CD8-positive, alpha-beta memory T cell (primary cell): ENCODE measurements at places on chromosomes 6 and 20.

GRCh38 chr20:48143435-48144081 lies 358.3 kb upstream of the SULF2 start:
- DNase-seq = no peak

DNA sequence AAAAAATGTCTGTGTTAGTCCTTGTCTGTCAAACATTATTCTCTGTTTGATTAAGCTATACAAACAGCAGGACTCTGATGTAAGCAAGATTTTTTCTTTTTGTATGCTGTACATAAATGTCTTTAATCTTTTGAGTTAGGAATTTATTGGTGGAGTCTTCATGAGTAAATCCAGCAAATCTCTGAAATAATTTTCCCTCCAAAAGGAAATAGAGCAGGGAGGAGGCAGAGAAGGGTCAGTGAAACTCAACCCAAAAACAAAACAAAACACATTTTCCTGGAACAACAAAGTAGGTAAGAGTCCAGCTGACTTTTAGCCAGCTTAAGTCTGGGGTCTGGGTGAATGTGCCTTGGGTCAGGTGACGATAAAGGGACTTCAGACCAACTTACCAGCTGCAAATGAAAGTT lies 113.7 kb downstream of the FOXA2 start:
- no peak for DNase-seq

DNA sequence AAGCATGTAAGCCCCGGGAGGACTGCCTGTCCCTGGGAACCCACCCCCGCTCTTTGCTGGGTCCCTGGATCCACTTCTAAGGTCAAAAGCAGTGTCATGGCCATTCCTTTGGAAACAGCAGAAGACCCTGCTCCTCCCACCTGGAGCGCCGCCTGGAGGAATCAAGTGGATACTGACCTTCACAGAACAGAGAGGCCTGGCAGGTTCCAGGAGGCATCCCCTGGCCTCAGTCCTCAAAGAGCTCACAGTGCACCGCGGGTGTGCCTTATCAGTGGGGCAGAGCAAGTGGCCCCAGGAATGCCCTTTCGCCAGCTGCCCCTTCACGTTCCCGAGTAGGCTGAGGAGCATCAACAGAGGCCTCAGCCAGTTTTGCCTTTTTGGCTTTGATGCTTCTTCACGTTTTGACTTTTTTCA lies 11.1 kb upstream of the SLC4A11 start:
- peak; percentile 10 for DNase-seq

DNA sequence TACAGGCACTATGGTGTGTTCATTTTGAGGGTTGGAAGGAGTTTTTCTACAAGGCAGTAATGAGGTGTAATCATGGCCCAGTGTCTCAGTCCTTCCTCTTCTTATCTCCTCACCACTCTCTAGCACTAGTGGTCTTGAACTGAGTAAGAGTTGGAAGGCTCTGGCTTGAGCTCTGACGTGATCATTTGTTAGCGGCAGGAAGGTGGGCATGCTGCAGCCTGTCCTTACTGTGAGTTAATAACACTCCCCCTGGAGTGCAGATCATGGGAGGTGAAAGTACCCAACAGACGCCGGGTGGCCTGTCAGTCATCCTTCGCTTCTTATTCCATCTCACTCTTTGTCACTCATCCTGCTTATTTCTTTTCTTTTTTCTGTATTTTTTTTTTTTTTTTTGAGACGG lies 356.9 kb downstream of the CDKAL1 start:
- no peak for DNase-seq

- no peak for DNase-seq
These were observed 127.9 kb downstream of the QRSL1 start for GRCh38 chr6:106757267-106757666.

DNA sequence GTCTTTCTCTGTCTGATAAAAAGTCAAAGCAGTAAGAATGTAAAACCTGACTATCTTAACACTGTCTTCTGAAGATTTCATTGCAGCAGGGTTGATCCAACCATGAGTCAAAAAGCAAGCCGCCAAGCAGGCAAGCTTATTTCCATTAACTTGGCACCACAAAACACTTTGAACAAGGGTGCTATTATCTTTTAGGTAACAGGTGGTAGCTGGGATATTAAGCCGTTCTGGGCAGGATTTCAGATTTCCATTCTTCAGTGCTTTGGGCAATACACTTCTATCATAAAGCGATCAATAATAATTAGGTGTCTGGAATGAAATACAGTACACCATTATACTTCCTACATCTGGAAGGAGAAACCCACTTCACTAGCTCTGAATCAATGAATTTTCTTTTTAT lies 181.9 kb downstream of the TBC1D7 start:
- no peak for DNase-seq

- DNase-seq = no peak
These were observed 34.7 kb upstream of the SLCO4A1 start for GRCh38 chr20:62607366-62608217.

- no peak for DNase-seq
These were observed 63.7 kb downstream of the CTNNBL1 start for GRCh38 chr20:37757550-37757949.

DNA sequence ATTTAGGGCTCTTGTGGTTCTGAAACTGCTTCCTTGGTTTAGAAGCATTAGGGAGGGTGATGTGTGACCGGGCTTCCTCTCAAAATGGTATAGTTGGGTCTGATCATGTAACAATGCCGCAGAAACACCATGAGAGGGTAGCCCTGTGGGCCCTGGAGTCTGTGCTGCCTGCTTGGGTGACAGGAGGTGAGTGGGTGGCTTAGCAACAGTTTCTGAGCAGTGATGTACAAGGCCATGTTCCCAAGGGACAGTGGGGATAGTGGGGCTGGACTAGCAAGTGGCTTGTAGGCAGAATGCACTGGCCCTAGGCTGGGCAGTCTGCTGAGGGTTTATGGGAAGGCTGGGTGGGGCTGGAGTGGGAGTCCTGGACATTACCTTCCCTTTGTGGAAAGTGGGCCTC lies 106.9 kb upstream of the MYL9 start:
- DNase-seq = no peak

- DNase-seq = peak; percentile 83
These were observed 19.0 kb downstream of the PACSIN1 start for GRCh38 chr6:34484899-34485298.

- DNase-seq = no peak
These were observed 52.4 kb upstream of the BLCAP start for GRCh38 chr20:37580069-37580468.

DNA sequence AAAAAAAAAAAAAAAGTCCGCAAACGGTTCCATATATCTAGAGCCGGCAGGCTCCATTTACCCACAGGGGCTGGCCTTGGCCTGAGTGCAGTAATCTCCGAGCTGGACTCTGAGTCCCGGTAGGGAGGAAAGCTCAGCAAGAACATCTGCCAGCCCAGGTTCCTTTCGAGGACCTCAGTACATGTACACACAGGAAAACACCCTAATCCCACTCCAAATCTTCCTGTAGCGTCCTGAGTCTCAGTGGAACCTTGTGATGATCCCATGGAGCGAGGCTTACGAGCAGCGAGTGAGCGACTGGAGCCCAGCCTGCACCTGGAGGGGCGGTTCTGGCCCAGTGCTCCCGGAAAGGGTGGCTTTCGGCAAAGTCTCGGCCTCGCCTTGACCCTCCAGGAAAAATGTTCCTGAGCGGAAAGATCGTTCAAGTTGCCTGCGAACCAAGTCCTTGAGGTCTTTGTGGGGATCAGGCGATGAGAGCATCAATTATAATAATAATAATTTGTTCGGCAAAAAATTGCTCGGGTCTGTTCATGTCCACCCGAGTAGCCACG lies 32.1 kb downstream of the PRSS16 start:
- DNase-seq = no peak

GRCh38 chr6:126308362-126308761 lies 31.6 kb upstream of the CENPW start:
- no peak for DNase-seq

DNA sequence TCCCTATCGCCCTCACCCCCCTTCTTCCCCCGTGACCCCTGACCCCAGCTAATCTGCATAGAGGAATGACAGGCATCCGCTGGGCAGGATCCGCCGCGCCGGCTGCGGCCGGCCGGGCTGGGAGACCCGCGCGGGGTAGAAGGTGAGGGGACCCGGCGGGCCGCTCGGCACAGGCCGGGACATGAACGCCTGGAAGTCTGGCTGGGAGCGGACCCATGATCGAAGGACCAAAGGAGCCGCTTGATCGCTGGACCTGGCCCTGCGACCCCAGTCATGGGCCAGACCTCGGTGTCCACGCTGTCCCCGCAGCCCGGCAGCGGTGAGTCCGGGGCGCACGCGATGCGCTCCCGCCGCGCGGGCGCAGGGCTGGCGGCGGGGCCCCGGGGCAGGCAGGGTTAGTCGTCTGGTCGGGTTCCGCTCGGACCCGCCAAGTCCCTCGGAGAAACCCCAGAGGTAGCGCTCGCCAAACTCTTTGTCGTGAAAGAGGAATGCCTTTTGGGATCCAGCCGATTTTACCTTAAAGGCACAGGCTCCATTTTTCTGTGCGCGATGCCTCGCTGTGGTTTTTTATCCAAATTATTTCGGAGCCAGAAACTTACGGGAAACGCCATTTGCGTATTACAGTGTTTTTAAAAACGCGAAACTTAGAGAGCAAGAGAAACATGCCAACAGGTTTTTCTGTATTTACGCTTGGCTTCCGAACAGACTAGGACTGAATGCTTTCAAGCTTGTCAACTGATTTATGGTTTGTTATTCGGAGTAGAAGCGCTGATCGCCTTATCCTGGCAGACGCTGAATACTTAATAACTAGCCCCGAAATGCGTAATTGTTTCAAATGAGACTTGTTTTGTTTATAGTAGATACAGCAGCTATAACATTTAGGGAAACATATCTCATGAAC lies at the start of gene PHACTR2:
Gene PHACTR2, plus strand, starts transcription at position 75 of the 901 bp plus-strand sequence. Its CDS starts 199 bp downstream, at position 274.
- DNase-seq = peak; percentile 21

DNA sequence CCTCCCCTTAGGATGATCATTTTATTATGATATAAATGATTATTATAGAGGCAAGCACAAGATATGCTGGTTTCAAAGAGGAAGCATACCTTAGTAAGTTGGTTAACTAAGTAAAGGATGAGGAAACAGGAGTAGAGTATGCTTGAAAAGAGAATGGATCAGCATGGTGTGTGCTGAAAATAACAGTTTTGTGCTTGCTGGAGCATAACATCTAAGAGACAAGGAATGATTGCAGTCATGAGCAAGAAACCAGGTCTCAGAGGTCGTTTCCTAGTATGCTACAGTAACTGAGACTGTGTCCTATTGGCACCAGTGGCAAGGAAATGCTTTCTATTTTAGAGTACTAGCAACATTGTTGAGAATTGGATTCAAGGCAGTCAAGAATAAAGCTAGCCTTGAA lies 34.1 kb downstream of the CDC40 start:
- no peak for DNase-seq

DNA sequence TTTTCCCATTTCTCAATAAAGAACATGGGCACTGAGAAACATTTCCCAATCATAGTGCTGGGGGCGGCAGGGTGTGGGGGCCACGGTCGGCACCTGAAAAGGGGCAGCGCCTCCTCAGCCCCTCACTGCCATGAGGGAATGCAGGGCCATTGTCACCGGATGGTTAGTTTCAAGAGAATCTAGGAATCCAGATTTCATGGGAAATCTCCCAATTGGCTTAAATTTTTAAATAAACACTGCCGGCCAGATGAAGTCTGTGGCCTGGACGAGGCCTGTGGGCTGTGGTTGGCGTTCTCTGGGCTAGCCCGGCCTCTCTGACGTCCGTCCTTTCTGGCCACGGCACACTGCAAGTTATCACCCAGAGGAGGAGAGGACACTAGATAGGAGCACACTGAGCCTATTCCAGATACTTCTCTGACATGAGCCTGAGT lies 25.6 kb downstream of the MANBAL start:
- DNase-seq = no peak

DNA sequence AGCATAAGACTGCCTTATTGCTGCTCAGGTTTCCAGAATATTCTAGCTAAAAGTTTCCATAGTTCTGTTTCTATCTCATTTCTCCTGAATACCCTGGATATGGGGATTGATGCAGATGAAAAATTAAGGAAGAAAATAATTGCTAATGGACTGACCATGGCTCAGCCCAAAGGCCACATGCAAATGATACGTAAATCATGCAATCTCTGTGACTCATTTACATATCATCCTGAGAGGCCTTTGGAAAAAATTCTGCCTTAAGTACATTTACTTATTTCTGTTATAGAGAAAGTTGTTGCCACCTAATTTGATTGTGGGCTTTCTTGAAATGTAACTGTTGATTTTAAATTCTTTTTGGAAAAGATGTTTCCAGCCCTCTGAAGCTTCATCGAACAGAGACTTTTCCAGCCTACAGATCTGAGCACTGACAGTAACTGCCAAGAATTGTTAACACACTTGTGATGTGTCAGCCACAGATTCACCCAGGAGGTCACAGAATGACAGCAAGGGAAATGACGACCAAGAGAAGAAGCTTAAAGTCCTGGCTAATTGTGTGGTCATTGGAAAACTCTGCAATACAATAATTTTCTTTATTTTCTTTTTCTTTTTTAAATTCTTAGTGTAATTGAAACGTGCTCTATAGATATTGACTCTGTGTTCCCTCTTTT lies 174.8 kb downstream of the DOK5 start:
- no peak for DNase-seq

- no peak for DNase-seq
These were observed 496.3 kb downstream of the CDH26 start for GRCh38 chr20:60454491-60454890.

DNA sequence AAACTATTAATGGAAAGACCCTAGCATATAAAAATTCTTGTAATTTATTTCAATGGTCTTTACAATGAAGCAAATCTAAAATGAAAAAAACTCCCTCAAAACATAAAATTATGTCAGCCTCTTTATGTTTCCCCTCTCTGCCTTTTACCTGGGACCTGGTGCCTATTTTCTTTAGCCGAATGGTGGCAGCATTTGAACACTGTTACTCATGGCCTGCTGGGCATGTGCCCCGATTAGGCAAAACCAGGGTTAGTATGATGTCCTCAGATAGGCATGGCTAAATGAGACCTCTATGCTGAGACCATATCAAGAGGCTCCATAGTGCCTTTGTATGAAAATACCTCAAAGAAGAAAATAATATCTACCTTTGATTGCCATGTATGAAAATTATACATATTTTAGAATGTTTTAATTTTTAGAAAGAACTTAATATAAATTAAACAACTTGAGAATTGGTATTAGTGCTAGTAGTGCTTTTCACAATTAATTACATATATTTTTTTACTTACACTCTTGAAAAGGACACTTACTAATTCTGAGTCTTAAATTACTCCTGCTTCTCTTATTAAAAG lies 22.5 kb upstream of the C6orf58 start:
- no peak for DNase-seq
